Stomach (tissue), 19 donors: ENCODE measurements at places on chromosomes 5 and 9. TPM values are rescaled to one million over a fixed set of nuclear protein-coding genes. Genes with fewer than 3 reads are reported as not detected.

Gene TTC33
- 12.1 TPM for total RNA-seq

Gene CTXN3
- total RNA-seq: not detected

DNA sequence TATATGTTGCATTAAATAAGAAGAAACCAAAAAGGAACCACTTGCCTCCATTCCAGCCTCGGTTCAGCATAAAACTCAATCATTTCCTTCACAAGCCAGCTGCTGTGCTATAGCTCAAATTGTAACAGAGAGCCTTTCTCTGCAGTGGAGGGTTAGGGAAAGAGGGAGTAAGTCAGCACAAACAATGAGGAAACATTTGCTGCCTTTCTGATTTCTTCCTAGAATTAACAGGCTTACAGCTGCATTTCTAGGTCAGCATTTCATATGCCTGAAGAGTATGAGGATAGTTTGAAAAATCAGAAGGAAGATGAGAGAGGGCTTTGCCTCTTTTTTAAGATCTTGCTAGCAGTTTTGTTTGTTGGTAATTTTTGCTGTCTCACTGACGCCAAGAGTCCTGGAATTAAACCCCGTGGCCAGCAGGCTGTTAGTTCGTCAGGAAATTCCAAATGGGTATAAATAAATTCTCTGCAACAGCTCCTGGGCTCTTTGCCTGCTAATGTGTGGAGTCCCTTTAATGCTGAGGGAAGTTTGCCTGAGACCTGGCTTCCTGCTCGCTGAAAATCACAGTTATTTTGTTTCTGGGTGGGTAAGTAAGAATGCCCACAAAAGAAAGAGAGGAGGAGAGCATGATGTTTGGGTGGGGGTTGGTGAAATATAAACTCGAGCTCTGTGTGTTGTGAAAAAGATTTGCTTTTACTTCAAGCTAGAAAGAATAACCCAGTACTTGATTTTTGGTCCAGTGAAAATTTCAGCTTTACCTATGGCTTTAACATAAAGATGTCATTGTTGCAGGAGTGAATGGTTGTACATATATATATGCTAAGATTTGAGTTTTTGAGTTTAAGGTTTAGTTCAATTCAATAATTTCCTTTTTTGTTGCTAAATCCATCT is 148.1 kb upstream of the DMRT1 start:
- H3K27ac ChIP-seq: peak overlapping the region; percentile 80
- peaks cover 69% of the 10 kb centered on the region for H3K4me1 ChIP-seq
- H3K4me3 ChIP-seq: peak overlapping the region; percentile 24
- DNase-seq: peak; percentile 87
- no peaks in the 10 kb centered on the region for H3K27me3 ChIP-seq

- H3K4me1 ChIP-seq: no peaks in the 10 kb centered on the region
- no peak overlapping the region for H3K4me3 ChIP-seq
- no peak for DNase-seq
- no peaks in the 10 kb centered on the region for H3K36me3 ChIP-seq
Measured at GRCh38 chr5:109936996-109937395, 247.3 kb downstream of the MAN2A1 start.

GRCh38 chr9:75010570-75010969 is 17.5 kb downstream of the CARNMT1 start:
- no peak for DNase-seq
- H3K4me1 ChIP-seq: no peaks in the 10 kb centered on the region
- no peak overlapping the region for H3K4me3 ChIP-seq
- H3K27me3 ChIP-seq: no peaks in the 10 kb centered on the region
- H3K36me3 ChIP-seq: no peaks in the 10 kb centered on the region

DNA sequence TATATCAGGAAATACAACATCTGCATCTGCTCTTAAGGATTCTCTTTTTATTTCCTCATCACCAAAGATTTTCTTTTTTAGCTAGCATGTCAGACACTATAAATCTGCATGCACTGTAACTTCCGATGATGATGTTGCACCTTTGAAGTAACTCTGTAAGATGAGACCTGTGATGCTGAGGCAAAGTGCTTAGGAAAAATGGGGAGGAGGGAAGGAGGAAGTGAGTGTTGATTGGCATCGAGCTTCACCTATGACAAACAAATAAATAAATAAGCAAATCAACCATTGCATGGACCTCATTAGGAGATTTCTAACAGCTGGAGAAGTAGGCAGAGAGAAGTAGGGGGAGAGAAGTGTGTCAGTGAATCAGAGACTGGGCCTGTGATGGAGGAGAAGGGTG is 52.6 kb downstream of the ENC1 start:
- no peak overlapping the region for H3K27ac ChIP-seq
- H3K36me3 ChIP-seq: no peaks in the 10 kb centered on the region
- no peaks in the 10 kb centered on the region for H3K27me3 ChIP-seq
- no peaks in the 10 kb centered on the region for H3K4me1 ChIP-seq

DNA sequence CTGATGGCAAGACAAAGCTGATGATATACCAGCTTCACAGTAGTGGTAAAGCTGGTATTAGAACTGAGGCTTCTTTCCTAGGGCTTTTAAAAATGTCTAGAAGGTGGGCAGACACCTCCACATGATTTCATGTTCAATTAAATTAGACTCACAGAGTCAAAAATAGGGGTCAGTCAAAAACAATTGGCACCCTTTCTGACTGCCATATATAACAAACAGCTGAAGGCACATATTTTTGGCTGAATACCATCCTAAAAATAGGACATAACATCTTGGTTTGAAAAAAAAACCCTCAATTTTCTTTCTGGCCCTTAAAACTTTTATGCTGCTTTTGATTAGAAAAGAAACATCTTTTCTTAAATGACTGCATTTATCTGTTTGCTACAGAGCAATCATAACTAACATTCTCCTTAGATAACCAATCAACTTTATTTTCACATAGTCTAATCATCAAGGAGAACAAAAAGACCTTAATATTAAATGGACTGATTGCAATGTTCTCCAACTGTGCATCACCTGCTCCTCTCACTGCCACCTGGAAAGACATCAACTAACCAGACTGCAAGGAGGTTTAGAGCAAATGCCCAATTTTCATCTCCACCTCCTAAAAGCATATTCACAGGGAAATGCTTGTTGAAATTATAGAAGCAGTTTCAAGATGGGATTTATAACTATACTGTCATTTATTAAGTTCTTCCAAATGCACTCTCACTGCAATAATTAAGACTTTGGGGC is 3.2 kb downstream of the SGTB start:
- H3K27me3 ChIP-seq: no peaks in the 10 kb centered on the region
- H3K4me3 ChIP-seq: no peak overlapping the region
- H3K4me1 ChIP-seq: no peaks in the 10 kb centered on the region

DNA sequence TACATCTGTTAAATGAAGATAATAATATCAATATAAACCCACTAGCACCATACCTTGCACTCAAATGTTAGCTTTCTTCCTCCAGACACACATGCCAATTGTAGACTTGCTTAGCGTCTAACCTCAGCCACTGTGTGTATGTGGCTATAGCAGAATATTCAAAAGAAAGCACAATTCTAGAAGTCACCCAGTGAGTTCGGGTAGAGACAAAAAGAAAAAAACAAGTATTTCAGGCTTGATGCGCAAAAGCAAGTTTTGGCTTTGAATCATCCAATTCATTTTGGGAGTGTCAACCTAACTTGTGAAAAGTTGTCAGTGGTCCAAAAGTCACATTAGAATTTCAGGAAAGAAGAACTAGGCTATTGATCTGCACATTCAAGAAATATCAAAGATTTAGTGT is 167.4 kb downstream of the PRELID2 start:
- H3K27ac ChIP-seq: no peak overlapping the region
- no peaks in the 10 kb centered on the region for H3K27me3 ChIP-seq
- DNase-seq: no peak
- no peaks in the 10 kb centered on the region for H3K4me1 ChIP-seq
- no peak overlapping the region for H3K4me3 ChIP-seq

- H3K27me3 ChIP-seq: no peaks in the 10 kb centered on the region
- no peak overlapping the region for H3K4me3 ChIP-seq
- H3K27ac ChIP-seq: no peak overlapping the region
- no peak for DNase-seq
Measured at GRCh38 chr9:108640230-108640629, 215.6 kb downstream of the ACTL7B start.
